ENCODE measurements at places on chromosomes 2 and 18.
A peak's percentile ranks its signal among the peaks of the same experiment; 100 is the strongest.

DNA sequence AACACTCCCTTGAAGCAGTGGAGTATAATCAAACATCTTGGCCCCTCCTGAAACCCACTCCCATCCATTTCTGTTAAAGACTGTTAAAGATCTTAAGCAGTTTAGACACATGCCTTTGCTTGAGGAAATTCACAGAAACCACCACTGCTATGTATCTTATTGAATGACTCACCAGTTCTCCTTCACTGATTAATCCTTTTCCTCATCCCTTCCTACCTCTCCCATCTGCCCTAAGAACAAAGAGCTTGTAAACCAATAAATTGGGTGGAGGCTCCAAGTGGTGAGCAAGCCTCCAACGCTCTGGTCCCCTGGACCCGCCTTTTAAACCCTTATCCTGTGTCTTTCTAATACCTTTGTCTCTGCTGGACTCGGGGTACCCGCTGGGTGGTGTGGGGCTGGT, 746.1 kb downstream of the LRP1B start:
- no peak for DNase-seq

DNA sequence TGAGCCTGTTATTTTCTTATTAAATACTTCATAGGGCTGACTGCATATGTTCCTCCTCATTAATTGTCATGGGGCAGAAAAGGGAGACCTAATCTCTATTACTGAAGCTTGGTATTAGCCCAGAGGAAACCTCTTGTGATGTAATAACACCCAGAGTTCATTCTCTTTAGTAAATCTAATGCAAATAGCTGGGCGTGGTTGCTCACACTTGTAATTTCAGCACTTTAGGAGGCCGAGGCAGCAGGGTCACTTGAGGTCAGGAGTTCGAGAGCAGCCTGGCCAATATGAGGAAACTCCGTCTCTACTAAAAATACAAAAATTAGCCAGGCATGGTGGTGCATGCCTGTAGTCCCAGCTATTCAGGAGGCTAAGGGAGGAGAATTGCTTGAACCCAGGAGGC, 14.7 kb downstream of the DAW1 start:
- no peak for DNase-seq

DNA sequence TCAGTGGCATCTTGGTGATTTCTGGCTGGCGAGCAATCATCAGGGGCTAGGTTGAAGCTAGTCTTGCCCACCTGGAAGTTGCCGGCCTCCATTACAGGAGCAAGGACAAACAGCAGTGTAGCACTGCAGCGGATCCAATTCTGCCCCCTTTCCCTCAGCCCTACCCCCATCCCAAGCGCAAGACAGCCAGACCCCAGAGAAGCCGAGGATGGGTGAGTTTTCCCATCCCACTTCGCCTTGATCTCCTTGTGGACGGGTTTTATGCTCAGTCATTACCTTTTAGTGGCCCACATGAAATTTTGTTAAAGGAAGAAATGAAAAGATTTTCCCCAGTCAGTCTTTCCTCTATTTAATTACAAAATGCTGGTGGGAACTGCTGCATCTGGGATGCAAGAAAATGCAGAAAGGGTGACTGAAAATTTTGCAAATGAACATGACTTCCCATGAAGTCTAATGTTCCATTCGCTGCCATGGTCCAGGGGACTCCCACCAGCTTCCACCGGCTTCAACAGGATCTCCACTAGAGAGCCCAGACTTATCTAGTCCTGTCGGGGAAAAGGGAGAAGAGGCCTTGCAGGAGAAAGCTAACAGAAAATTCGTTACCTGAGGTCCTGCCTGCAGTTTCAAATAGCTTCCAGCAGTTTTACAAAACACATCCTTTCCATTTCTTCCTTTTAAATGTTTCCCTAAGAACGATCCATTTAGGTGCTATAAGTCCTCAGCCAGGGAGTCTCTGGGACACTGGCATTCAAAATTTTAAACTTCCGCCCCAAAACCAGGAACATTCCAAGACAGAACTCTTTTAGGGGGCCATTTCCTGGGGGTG, 1.9 kb upstream of the HOXD9 start:
- no peak for DNase-seq

DNA sequence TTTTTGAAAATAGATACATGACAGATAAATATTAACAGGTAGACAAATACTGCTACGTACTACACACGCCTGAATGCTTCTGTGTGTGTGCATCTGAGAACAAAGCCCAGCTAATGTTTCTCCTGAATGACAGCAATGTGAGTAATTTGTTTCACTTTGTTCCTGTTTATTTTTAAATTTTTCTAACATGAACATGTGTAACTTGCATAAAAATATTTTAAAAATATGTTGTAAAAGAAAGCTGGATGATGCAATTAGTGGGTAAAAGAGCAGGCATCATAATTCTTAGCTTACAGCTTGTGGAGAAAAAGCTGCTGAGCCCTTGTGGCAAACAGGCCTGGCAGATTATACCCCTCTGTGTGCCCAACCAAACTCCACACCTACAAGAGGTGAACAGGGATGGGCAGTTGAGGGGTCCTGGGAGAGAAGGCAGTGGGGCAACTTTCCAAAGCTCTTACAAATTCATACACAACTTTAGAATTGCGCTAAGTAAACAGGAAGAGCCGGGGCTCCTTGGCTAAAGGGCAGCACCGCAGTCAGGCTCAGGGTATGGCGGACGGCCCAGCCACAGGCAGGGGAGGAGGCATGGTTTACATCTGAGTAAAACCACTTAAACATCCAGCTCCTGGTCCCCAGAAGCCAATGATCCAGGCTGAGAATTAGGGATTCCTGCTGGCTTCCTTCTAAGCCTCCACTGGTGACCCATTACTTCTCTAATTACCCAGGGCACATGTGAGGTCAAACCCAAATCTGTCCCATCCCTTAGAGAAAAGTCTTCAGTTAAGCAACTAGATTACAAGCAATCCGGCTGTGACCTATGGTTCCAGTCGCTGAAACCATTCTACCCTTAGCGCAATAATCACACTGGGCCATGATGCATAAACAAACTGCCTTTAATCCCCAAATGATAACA, 14.0 kb downstream of the PXDN start:
- no peak for DNase-seq

DNA sequence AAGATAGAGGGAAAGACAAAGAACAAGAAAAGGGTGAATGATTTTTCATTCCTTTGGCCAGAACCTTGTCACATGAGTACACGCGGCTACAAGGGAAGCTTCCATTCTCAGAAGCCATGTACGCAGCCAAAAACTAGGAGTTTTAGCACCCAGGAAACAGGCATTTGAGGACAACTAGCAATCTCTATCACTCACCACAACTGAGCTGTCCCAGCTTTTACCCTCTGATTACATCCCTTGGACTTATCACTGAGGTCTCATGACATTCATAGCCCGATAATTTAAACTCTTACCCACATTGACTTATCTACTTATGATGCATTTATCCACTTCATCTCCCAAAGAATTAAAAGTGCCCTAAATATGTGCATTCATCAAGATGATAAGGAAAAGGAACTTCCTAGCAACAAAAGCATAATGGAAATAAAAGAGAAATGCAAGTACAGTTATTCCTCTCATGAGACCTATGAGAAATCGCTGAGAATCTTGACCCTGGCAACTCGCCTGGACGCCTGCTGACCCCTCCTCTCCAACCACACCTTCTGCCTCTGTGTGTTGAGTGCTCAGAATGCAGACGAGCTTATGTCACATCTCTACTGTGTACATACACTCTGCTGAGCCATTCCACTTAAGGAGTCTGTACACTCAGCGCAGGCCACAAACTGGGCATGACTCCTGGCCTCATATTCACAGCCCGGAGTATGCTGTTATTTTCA, 28.7 kb upstream of the MFSD6 start:
- DNase-seq = no peak

- peak; percentile 36 for DNase-seq
These were observed 6.7 kb upstream of the DLX2 start for GRCh38 chr2:172109256-172109987.

DNA sequence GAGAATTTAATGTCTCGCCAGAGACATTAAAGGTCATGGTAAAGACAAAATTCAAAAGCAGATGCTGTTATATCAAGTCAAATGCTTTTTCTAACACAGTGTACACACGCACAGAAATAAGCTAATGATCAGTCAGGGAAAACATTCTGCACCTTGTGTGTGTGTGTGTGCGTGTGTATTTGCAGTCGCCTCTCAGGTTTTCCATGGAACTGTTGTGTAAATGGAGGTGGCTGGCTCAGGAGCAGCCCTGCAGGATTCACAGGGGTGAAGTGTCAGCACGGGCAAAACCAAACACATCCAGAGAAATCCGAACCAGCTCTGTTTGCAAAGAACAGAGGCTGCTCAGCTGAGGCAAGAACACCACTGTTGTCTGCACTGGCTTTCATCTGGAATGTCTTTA, 76.2 kb upstream of the YWHAQ start:
- no peak for DNase-seq

GRCh38 chr2:3725002-3725401, 21.6 kb downstream of the DCDC2C start:
- no peak for DNase-seq

DNA sequence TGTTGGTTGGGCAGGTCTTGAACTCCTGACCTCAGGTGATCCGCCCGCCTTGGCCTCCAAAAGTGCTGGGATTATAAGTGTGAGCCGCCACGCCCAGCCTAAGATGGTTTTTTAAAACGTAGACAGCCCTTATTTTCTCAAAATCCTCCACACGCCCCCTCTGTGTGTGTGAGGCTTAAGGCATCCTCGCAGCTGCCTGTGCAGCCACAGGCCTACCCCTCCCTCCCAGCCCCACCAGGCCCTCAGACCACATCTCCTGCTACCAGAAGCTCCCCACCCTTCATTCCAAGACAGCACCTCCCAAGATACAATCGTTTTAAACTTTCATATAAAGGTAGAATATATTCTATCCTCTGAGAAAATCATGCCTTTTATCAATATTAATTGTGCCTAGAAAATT, 4.8 kb downstream of the ANO7 start:
- DNase-seq = no peak

DNA sequence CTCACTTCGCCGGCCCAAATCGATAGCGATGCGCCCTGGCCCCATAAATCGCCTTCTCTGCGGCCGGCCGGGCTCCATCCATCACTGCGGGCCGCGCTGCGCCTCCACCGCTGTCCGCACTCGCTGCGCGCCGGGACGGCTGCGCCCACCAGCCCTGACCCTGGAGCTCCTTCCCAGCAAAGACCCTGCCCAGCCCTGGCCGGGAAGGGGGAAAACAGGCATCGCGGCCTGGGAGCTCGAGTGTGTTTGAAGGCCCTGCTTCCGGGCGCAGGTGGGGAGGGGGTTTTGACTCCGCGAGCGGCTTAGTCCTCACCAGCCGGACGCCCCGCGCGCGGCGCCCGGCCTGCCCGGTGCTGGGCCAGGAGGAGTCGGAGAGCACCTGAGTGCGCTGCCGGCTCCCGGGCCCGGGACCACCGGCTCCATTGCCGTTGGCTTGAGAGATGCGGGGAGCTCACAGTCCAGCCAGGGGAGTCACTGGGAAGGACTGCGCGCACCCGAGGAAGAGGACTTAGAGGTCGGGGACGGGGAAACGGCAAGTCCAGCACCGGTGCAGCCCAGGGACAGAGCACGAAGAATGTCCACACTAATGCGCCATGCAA, 1.1 kb downstream of the PAX8 start:
- DNase-seq = peak; percentile 84

DNA sequence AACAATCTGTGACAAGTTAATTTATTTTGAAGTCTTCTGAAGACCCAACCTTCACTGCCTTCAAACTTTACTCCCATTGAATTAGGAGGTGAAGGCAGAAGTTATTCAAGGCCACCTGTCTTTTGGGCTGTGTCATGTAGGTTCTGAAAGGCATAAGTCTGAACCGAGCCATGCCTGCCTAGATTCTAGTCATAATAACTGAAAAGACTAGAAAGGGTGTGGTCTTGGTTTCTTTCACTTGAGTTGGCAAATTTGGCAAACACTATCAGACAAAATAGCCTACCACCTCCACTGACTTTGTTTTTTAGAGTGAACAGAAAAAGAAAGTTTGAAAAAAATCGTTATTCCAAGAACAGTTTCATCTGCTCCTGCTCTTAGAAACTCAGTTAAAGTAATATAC, 38.4 kb downstream of the PPM1B start:
- no peak for DNase-seq

- no peak for DNase-seq
These were observed 135.3 kb downstream of the TMEM163 start for GRCh38 chr2:134583462-134583861.

DNA sequence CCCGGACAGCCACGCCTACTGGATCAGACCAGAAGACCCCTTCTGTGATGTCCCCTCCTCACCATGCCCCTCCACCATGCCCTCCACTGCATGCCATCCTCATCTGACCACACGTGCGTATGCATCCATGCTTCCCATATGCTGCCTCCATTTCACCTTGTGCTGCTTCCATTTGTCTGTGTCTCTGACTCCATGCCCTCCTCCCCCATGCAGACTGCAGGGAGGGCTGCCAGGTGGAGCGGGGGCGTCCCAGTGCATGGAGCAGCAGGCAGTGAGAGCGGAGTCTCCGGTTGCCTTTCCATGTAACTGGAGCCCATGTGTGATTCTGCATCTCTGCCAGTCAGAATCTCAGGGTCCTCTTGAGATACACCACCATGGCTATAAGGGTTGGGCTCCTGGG, 52.6 kb downstream of the COA5 start:
- DNase-seq = no peak

DNA sequence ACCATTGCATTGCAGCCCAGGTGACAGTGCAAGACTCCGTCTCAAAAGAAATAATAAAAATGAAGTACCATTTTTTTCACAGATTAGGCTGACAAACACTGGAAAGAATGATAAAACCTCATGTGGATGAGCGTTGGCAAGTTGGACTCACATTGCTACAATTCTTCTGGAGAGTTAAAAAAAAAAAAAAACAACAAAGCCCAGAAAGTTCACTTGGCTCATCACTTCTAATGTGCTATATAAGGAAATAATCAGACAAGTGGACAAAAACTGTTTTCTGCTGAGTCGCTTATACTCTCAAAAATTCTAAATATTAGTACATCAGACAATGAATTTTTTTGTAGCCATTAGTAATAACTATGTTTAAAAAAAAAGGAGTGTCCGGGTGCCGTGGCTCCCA, 38.4 kb downstream of the PKP4 start:
- no peak for DNase-seq

GRCh38 chr18:44637210-44638033, 43.3 kb upstream of the SETBP1 start:
- DNase-seq = no peak

GRCh38 chr2:149415086-149415485, 84.7 kb downstream of the LYPD6 start:
- DNase-seq = no peak

GRCh38 chr2:20149703-20150030, 75.3 kb downstream of the SDC1 start:
- DNase-seq = no peak

GRCh38 chr2:49129034-49129433, 25.3 kb downstream of the FSHR start:
- DNase-seq = peak; percentile 23
